LNCaP clone FGC (cell line): ENCODE measurements at places on chromosomes 3 and 15.

- DNase-seq = no peak
These were observed 73.6 kb upstream of the MDFIC2 start for GRCh38 chr3:70386043-70386442.

GRCh38 chr3:123457841-123458240 is 9.0 kb upstream of the ADCY5 start:
- no peak for DNase-seq

GRCh38 chr3:82202269-82202668 is 440.8 kb upstream of the GBE1 start:
- DNase-seq = no peak

- DNase-seq = no peak
These were observed 39.1 kb downstream of the COL6A5 start for GRCh38 chr3:130384476-130385025.

- DNase-seq = no peak
These were observed 43.7 kb upstream of the ADAMTS17 start for GRCh38 chr15:100385300-100386050.

- no peak for DNase-seq
These were observed 15.0 kb downstream of the TAGLN3 start for GRCh38 chr3:112013784-112014143.

- no peak for DNase-seq
These were observed 430.3 kb downstream of the NTRK3 start for GRCh38 chr15:87826119-87826747.

GRCh38 chr3:151460228-151460627 is 633 bp downstream of the IGSF10 start:
- no peak for DNase-seq

GRCh38 chr3:126858887-126859286 is 124.0 kb upstream of the PLXNA1 start:
- no peak for DNase-seq

- DNase-seq = peak; percentile 47
These were observed at the start of gene FAM107A for GRCh38 chr3:58577269-58577821. Gene FAM107A, minus strand, starts transcription at chr3:58577391. Its CDS starts 7,531 bp downstream, at chr3:58569860.

DNA sequence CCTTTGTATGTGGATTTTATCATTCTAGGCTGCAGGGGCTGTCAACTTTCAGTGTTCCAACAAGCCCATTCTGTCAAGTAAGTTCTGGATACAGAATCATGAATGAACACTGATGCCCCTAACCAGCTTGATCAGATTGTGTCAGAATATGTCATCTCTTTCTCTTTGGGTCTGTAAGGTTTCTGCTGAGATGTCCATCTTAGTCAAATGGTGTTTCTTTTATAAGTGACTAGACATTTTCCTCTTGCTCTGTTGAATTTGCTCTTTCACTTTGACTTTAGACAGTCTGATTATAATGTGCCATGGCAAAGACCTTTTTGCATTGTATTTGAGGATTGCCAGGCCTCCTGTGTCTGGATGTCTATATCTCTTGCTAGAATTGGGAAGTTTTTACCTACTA is 660.9 kb upstream of the CBLB start:
- no peak for DNase-seq

DNA sequence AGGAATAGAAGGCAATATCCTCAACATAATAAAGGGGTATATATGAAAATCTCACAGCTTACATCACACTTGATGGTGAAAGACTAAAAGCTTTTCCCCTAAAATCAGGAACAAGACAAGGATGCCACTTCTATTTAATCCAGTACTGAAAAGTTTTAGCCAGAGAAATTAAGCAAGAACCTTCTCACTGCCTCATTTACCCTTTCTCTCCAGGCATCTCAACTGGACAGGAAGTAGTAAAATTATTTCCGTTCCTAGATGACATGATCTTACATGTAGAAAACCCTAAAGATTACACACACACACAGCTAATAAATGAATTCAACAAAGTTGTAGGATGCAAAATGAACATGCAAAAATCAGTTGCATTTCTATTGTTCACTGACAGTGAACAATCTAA is 11.2 kb downstream of the SCAP start:
- no peak for DNase-seq

DNA sequence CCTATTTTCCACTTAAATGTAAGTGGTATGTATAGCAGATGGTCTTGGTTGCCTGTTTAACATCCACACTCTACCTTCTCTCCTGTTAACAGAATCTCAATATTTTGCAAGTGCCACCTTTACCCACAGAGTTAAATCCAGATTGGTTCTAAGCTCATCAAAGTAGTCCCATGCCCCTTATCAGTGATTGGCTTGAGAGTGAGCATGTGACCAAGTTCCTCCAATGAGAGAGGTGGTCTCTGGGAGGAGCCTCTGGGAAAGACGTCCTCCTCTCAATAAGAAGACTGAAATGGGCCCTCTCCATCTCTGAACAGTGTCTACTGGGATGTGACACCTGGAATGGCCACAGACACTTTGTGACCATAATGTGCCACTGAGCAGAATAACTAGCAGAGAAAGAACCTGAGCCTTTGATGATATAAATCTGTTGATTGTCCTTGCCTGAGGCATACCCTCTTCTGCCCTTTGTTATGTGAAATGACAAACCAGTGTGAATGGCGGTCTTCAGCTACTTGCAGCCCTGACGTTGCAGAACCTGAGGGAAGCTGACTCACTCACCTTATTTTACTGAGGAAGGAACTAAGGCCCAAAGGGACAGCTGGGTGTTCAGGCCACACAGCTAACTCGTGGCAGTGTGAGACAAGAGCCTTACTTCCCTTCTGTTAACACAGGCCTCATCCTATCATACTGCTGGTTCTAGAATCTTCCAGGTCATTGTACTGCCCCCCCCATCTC is 42.4 kb upstream of the LARS2 start:
- no peak for DNase-seq

DNA sequence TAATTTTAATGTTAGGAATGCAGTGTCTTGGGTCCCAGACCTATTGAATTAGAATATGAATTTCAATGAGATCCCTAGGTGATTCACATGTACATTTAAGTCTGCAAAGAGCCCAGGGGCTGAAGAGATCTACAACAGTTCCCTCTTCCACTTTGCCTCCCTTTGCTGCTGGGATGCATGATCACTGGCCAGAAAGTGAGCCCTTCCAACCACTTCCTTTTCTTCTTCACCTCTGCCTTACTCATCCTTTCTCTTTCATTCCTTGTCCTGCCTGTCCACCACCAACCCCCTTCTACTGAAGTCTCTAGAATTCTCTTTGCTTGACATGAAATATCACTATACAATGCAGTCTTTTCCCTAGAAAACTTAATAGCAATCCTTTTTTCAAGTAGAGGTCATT is 222.4 kb upstream of the LRIG1 start:
- DNase-seq = no peak

GRCh38 chr3:15434756-15435155 is 7.4 kb downstream of the EAF1 start:
- DNase-seq = no peak

DNA sequence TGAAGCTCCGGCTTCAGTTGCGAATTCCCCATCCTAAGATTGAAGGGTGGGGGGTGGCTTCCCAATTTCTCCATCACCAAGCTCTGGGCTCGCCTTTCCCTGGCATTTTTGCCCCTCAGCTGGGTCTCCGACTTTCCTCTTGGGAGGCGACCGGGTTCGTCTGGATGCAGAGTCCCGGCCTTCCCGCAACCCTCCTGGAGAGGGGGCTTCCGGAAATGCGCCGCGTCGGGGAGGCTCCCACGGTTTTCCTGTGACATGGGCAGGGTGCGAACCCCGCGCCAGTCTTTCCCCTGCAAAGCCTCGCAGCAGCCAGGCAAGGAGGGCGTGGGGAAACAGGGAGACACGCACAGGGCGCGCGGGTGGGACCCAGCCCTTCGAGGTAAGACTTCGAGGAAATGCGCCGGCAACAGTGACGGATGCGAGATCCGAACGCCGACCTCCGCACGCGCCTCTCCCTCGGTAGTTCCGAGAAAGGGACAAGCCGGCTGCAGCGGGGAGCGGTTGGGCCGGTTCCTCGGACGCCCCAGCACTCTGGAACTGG is 466 bp upstream of the HCN4 start:
- DNase-seq = no peak

GRCh38 chr15:59605994-59606393 is 5.6 kb upstream of the GCNT3 start:
- DNase-seq = no peak

DNA sequence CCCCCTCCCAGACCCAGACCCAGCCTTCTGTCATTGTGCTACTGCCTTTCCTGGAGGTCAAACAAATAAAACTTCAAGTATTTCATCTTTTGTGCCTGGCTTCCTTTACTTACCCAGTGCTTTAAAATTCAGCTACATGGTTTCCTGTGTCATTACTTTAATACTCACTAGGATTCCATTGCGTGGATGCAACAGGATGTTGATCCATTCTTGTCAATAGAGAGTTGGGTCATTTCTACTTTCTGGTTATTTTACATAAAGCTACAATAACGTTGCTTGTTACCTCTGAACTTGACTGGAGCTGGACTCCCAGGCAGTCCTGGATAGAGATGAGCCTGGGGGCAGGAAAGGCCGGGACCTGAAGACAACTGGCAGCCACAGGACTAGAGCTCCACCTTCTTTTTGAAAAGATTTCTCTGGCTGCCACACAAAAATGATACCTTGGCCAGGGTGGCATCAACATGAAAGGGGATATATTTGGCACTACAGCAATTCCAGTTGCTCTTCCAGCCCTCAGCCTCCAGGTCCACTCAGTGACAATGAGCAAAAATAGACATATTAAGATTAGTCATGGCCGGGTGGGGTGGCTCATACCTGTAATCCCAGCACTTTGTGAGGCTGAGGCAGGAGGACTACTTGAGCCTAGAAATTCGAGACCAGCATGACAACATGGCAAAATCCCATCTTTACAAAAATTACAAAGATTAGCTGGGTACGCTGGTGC is 23.3 kb upstream of the HEG1 start:
- DNase-seq = no peak

GRCh38 chr3:193231201-193231600 is 9.8 kb upstream of the PLAAT1 start:
- DNase-seq = no peak

DNA sequence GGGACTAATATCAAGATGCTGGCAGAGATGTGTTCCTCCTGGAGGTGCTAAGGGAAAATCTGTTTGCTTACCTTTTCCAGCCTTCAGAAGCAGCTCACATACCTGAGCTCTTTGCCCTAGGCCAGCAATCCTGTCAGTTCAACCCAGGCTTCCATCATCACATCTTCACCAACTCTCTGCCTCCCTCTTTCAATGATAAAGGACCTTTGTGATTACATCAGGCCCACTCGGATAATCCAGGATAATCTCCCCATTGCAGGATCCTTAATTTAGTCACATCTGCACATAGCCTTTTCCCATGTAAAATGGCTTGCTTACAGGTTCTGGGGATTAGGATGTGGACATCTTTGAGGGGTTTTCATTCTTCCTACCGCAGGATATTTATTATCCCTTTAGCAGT is 58.3 kb downstream of the NSUN3 start:
- no peak for DNase-seq

DNA sequence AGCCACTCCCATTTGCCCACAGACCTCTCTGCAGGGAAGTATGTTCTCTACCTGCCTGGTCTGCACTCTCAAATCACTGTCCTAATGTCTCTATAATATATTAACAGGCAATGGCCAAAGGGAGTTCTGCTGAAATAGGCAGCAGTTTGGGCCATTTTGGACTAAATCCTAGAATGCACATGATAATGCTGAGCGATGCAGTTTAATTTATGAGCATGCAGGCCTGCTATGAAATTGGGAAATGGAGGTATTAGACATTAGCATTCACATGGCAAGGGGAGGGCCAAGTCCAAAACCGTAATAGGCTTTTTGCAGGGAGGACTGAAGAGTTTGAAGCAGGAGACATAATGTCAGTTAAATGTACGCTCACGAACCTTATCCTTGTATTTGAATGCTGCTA is 31.3 kb downstream of the NMNAT3 start:
- DNase-seq = no peak

- no peak for DNase-seq
These were observed 131.3 kb upstream of the LRTM1 start for GRCh38 chr3:55059027-55059629.

DNA sequence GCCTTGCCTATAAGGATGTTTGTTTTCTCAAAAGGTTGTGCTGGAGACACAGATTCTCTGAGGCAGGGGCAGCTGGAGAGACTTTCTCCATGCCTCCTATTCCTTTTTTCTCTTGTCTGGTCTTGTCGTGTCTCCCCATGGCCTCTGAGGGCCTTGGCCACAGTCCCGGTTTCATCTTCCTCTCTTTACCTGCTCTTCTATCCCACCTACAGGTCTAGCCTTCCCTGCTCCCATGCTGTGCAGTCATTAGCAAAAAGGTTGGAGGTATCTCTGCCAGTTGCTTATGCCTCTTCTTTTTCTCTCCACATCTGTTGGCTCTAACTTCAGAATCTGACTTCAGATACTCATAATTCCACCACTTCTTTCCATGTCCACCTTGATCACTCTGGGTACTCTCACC is 191.1 kb downstream of the IL20RB start:
- DNase-seq = no peak

DNA sequence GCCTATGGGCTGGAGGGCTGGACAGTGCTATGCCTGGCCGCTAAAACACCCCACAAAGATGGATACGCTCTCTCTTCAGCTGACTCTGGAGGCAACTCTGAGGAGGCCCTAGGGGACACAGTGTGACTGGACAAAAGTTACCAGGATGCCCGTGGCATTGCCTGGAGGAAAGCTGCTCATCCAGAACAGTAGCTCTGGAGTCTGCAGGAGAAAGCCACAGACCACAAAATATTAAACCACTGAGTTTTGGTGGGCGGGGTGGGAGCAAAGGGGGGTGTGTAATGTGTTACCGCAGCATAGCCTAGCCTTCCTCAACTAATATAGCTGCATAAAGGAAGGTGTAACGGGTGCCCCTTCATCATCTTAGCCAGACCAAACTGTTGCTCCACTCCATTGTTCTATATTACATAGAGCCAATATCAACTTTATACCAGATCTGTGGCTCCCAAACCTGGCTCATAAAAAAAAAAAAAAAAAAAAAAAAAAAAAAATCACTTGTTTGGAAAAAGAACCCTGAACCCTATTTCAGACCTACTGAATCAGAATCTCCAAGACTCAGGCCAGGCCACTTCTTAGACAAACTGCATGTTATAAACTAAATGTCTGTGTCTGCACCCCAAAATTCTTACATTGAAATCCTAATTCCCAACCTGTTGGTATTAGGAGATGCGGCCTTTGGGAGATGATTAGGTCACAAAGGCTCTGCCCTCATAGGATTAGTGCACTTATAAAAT is 132.6 kb downstream of the TNIK start:
- no peak for DNase-seq

DNA sequence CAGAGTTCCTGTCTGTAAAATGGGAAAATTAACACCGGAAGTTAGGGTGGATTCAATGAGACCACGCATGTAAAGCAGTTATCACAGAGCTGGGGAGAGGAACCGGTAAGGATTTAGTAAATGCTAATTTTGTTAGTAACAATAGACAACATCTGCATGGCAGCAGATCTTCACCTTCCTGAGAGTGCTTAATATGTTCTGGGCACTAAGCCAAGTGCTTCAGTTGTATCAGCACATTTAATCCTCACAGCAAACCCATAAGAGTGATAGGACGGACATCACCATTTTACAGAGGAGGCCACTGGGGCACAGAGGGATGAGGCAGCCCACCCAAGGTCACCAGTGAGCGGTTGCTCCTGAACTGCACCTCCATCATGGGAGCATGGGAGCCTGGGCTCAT is 189.4 kb downstream of the WNT5A start:
- no peak for DNase-seq
